Stimulated activated CD4-positive, alpha-beta T cell treated with anti-CD3 and anti-CD28 coated beads, Interleukin-12 subunit alpha, Interleukin-12 subunit beta, amount 100 ng/mL, for 4 hours (primary cell): ENCODE measurements at places on chromosomes 2 and 18.
A peak's percentile ranks its signal among the peaks of the same experiment; 100 is the strongest.

DNA sequence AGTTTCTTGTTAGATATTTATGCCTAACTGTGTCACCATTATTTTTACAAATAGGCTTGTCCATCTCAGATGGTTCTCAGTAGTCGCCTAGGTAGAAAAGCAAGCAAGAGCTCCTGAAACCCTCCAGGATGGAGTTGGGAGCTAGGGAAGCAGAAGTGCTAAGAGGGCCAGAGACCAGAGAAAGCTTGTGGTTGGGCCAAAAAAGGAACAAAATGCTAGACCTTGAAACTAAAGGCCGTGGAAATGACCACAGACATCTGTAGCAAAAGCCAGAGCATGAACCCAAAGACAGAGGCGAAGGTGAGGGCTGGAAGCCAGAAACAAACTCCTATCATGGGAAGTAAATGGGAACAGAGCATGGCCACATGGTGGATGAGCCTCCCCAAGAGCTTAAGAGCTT is 29.9 kb upstream of the RMDN2 start:
- DNase-seq, result no peak

DNA sequence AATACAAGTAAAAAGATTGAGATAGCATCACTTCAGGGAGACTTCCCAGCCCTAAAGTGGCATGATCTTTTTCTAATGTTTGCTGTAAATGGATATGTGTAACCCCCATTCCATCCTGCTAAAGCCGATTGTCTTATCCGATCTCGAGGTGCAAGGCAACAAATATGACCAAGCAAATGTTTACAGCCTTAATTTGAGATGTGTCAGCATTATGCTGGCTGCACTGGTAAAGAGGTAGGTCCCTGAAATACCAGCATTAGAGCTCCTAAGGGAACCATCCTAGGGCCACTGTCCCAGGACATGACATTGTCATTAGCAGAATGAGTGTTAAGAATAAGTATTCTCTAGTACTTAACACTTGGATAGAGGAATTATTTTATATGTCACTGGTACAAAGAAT is 108.4 kb downstream of the EPC2 start:
- no peak for DNase-seq

DNA sequence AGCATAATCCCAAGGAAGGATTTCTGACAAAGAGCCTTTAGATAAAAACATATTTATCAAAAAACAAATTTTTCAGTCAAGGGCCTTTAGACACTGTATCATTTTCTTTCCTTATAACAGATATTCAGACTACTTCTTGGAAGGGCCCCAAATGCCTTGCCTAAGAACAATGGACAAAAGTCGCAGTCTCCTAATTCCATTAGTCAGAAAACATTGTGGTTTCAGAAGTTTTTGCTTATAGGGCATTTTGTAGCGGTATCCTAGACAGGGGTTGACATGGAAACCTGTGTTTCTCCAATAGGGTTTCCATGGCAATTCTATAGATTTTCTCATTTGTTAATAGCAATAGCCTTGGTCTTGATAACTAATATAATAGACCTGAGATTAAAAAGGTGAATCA is 36.7 kb upstream of the AGPS start:
- no peak for DNase-seq

GRCh38 chr2:74777161-74777900 is 56.6 kb upstream of the HK2 start:
- DNase-seq, result no peak

DNA sequence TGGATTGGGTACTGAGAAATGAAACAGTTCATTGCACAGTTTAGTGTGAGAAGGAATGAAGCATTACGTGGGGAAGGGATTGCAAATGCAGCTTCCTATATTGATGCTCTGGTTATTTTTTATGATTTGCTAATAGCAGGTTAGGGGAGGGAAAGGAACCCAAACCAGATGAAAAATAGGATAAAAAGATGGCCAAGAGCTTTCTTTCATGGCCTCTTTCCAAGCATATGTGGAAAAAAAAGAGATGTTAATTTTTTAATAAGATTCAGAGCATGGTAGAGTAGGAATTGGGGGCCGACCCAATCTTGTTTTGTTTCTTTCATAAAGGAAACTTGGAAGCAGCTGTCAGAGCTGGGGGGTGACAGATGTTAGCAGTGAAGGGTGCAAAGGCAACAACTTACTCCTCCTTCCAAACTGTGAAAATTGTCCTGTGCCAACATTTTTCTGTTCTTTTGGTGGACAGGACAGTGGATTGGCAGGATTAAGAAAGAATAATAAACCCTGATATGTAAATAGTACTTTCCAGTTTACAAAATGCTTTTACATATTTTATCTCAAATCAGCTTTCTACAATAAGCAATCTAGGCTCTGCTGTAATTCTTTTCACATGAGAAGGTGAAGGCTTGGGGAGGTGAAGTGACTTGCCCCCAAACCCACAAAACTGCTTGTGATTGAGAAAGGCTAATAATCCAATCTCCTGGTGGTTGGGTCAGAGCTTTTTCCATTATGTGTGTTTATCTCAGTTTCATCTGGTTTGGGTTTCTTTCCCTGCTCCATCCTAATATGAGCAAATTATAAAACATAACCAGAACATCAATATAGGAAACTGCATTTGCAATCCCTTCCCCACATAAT is 270.1 kb downstream of the ETAA1 start:
- no peak for DNase-seq

DNA sequence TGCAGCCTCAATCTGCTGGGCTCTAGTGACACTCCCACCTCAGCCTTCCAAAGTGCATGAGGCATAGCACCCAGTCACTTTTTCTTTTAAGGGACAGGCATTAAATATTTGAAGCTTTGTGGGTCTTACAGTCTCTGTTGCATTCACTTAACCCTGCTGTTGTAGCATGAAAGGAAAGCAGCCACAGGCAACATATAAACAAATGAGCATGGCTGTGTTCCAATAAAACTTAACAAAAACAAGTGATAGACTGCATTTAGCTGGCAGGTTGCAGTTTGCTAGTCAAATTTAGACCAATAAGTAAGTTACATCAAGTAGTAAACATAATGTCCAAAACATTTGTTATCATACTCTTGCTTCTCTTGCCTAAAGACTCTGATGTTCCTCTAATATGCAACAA is 297.3 kb upstream of the MMADHC start:
- DNase-seq, result no peak

DNA sequence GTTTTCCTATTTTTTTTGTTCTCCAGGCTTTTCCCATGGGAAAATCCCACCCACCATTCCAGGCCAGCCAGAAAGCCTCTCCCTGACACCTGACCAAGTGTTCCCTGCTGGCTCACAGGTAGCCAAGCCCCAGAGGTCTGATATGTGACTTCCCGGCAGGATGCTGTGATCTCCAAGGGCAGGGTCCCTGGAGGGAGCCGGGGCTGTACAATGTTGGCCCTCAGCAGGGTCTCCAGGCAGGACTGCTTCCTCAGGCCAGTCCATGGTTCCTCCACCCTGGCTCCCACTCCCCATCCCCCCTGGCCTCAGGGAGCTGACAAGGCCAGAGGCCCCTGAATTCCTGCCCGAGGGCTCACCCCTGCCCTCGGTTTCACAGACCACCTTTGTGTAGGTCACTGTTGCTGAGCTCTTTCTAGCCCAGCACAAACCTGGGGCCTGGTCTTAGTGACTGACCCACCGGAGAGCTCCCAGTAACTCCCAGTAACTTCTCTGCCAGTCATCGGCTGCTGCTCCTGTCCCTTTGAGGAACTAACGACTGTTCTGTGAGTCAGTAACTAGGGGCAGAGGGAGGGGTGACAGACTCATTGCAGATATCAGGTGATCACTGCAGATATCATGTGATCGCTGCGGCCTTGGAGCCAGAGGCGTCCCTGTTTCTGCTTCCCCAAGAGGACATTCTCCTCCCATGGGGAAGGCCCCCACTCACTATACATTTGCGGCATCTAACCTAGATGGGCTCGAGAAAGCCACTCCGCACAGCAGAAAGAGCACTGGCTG is 38.7 kb downstream of the SDC1 start:
- DNase-seq, result no peak

GRCh38 chr2:120927265-120927628 is 191.6 kb downstream of the GLI2 start:
- no peak for DNase-seq

- DNase-seq, result no peak
Measured at GRCh38 chr2:176566961-176567360, 297.7 kb downstream of the MTX2 start.

- DNase-seq, result no peak
Measured at GRCh38 chr2:96414161-96414710, 78.7 kb downstream of the NCAPH start.

DNA sequence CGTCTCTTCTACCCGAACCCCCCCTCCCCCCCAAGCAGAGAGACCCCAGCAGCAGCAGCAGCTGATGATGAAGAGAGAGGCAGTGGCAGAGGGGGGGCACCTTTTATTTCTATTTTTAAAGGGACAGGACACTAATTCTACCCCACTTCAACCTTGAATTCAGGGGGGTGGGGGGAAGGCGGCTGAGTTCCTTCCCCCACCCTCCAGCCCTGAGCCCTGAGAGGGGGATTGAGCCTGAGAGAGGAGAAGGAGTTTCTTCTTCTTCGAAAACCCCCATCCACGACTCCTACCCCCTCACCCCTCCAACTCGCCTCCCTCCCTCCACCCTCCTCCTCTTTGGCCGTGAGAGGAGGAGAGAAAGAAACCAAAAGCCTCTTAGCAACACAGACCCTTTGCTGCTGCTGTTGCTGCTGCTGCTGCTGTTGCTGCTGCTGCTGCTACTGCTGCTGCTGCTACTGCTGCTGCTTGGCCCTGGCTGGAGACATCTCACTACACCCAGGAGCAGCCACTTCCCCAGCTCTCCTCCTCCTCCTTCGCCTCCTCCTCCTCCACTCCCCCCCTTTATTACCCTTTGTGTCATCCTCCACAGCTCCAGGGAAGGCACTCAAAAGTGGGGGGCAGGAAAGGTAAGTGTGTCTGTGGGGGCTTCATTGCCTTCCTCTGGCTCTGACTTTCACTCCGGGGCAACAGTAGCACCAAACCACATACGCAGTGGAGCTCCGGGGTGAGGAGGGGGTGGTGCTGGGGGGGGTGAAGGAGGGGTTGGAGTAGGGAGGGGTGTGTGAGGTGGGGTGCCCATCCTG is at the start of gene MBD5:
Gene MBD5, plus strand, starts transcription at position 33 of the 803 bp plus-strand sequence.
- DNase-seq, result peak; percentile 46

- DNase-seq, result peak; percentile 61
Measured at GRCh38 chr2:208040199-208041171, 15.2 kb upstream of the PLEKHM3 start.

- DNase-seq, result no peak
Measured at GRCh38 chr18:37332628-37333420, 232.8 kb downstream of the CELF4 start.

DNA sequence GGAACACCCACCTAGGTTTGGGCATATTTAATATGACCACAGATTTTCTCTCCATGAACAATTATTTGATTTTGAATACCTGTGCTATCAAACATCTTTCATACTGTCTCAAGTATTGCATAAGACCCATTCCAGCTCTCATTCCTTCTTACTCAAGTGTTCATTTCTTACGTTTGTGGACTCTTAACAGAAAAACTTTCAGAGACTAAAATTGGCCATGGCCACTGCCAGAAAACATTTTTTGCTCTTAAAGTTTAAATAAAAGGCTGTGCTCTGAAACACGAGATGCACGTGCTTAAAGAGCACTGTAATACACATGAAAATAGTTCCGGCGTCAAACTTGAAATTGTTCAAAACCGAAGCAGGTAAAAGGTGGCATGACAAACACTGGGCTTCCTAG is 89.3 kb downstream of the LIMS1 start:
- no peak for DNase-seq

DNA sequence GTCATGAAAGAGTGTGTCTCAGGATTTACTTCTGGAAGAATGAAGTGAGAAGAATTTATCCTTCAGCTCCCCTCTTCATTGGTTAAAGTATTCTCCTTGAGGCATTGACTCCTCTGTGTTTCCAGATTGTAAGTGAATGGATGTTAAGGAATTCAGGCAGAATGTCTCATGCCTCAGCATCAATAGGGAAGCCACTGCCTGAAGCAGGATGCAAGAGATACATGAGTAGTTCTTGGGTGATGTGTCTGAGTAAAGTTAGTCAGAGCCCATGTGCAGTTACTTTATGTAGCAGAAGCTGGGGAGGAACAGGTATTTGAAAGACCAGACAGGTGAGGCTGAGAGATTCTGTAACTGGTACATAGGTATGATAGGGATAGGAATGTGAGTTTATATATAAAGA is 34.0 kb upstream of the TMEFF2 start:
- DNase-seq, result no peak

- DNase-seq, result no peak
Measured at GRCh38 chr18:23341383-23341782, 111.7 kb upstream of the RIOK3 start.

GRCh38 chr2:162007447-162008040 is 66.5 kb downstream of the DPP4 start:
- no peak for DNase-seq

GRCh38 chr2:143150287-143150686 is 21.1 kb downstream of the ARHGAP15 start:
- DNase-seq, result no peak

DNA sequence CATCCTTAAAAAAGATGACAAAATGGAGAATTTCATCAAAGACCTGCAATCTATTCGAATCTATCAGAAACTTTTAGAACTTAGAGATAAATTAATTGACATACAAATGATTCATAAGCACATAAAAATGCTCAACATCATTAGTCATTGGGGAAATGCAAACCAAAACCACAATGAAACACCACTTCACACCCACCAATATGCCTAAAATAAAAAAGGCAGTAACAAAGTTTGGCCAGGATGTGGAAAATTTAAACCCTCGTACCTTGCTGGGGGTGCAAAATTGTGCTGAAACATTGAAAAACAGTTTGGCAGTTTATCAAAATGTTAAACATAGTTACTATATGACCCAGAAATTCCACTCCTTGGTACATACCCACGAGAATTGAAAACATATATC is 11.5 kb upstream of the EIF2AK3 start:
- DNase-seq, result no peak

GRCh38 chr2:16614314-16614860 is 51.2 kb downstream of the CYRIA start:
- DNase-seq, result no peak

- no peak for DNase-seq
Measured at GRCh38 chr2:11329776-11330175, 14.7 kb downstream of the ROCK2 start.

DNA sequence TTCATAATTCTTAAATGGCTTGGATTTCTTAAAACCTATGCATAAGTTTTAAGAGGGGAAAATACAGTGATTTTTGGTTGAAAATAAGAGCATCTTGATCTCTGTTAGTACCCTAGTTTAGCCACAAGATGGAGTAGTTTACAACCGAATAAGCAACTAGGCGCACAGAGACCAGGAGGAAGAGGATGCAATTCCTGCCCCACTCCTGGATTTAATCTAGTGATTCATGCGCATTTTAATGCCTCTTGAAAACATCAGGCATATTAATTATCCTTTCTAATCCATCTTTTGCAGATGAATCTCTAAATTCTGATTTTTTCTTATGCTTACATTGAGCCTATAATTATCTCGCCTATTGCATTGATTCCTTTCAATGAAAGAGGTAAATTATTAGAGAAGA is 76.7 kb downstream of the MRPS9 start:
- DNase-seq, result no peak

- DNase-seq, result no peak
Measured at GRCh38 chr2:119864318-119864717, 104.6 kb downstream of the PTPN4 start.

- no peak for DNase-seq
Measured at GRCh38 chr18:62457877-62458276, 64.9 kb upstream of the ZCCHC2 start.

GRCh38 chr2:240989451-240990265 is 8.8 kb upstream of the SNED1 start:
- no peak for DNase-seq

- no peak for DNase-seq
Measured at GRCh38 chr18:61335684-61336555, 2.7 kb downstream of the CDH20 start.

GRCh38 chr2:53786352-53786704 is 425 bp downstream of the ASB3 start:
- DNase-seq, result peak; percentile 5

GRCh38 chr18:68817584-68817983 is 19.7 kb downstream of the CCDC102B start:
- DNase-seq, result no peak
